ENCODE measurements at places on chromosomes 7 and 10.

- DNase-seq, result no peak
Measured at GRCh38 chr7:115099906-115100305, 178.0 kb downstream of the MDFIC start.

DNA sequence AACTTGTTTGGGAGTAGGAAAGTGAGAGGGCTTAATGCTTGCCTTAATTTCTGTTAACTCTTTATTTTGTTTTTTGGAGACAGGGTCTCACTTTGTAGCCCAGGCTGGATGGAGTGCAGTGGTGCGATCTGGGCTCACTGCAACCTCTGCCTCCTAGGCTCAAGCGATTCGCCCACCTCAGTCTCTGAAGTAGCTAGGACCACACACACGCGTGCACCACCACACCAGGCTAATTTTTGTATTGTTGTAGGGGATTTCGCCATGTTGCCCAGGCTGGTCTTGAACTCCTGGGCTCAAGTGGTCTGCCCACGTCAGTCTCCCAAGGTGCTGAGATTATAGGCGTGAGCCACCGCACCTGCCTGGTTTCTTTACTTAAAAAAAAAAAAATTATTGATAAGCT lies 1.9 kb downstream of the PPP2R2D start:
- no peak for DNase-seq

- DNase-seq, result no peak
Measured at GRCh38 chr10:125201791-125202622, 41.6 kb upstream of the CTBP2 start.

DNA sequence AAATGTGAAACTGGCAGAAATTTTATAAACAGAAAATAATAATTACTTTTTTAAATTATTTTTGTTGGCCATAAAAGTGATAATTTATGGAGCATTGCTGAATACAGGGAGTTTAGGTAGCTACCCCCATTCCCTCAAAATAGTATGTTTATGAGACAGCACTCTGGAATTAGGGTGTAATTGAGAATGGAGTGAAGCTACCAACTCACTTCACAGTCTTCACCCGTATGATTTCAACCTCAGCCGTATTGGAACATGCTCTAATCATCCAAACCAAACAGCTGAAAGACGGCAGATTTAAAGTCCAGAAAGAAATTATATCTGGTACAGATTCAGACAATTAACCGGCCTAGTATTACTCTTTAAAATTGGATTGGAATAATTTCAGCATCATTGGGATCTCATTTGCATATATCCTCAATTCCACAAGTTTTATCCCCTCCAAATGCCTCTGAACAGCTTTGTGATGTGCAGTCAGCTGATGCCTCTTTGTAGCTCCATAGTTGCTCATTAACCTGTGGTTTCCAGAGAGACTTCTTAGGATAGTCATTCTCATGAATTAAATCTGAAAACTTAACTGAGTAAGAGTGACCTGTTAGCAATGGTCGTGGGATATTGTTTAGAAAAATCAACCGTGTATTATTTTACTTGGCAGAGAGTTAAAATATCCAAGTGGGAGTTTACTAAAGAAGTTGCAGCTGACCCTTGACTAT lies 59.1 kb upstream of the GJD4 start:
- no peak for DNase-seq

DNA sequence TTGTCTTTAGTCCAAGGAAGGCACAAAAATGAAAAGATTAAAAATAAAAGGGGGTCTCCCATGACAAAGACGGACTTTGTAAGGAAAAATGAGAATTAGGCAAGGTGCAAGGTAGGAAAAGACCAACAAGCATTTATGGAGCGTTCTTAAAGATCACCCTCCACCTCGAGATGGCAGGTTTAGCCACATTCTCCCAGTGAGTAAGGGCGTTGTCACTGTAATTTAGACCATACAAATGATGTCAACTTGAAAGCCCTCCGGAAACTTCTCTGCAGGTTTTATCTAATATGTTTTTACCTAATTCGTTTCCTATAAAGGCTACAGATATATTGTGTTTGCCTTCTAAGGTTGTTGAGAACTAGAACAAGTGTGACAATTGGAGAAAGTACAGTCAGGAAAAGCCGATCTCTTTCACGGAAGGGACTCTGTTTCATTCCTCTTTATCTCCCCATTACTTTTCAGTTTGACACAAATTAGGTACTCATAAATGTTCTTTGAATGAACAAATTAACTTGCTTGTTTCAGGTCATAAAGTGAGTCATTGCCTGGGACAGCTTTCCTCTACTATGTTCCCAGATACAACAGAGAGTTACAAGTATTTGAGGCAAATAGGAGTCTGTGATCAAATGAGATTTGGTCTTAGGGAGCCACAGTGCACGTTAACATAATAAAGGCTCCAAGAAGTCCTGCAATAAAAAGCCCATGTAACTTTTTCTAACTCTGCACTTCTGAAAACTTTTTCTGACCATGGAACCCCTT lies 102.6 kb upstream of the HABP2 start:
- DNase-seq, result no peak

DNA sequence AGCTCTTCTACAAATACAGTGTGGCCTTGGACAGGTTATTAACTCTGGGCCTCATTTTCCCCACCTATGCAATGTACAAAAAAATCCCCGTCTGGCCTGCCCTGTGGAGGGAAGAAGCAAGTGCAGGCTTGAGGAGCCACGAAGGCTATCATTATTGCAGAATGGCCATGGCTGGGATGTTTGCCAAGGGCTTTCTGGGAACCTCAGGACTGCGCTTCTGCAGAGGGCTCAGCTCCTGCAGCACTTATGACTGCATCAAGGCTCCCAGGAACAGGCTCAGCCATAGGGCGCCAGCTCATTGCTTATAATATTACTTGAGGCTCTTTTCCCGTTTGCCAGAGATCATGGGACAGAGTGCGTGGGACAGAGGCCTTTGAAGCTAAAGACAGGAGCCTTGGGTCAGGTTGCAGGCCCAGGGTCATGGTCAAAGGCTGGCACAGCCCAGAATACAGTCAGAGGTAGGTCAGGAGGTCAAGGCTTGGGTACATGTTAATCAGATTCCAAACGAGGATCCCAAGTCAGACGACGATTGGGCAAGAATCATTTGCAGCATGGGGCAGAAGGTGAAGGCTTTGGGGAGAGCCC lies 20.6 kb upstream of the C10orf105 start:
- DNase-seq, result no peak

- no peak for DNase-seq
Measured at GRCh38 chr10:1308173-1308961, 252.2 kb downstream of the WDR37 start.

GRCh38 chr10:9900751-9901150 lies 1116.9 kb upstream of the CELF2 start:
- DNase-seq, result no peak

DNA sequence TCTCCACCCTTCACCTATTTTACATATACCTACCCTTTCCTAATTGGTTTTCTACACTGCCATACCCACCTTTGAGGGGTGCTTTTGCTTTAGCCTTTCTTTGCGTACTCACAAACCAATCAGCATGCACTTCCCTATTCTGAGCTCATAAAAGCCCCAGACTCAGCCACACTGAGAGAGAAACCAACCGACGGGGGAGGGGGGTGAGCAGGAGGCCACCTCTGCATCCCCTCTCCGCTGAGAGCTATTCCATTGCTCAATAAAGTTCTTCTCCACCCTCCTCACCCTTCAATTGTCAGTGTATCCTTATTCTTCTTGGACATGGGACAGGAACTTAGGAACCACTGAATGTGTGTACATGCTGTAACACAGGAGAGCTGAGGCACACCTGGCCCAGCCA lies 9.0 kb upstream of the FKBP9 start:
- no peak for DNase-seq

DNA sequence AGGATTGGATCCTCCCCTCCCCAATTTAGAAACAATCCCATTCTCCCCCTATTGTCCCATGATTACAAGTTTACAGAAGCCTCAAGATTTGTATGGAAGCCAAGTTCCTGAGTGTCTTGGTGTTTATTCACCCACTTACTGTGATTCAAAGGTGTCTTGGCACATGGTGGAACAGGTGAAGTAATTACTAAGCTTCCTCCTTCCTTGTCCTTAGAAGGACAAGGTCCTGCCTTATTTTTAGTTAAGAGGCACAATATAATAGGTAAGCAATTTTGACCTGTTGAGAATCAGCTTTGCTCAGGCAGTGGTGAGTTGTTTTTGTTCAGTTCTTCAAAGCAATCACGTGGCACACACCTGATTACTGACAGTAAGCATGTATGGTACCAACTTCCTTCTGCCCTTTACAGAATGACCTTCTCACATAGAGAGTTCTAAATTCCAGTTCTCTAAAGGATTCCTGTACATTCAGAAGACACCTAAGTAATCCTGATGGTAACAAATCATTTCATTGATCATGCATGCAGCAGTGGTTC lies 60.7 kb upstream of the SLC13A1 start:
- DNase-seq, result no peak

DNA sequence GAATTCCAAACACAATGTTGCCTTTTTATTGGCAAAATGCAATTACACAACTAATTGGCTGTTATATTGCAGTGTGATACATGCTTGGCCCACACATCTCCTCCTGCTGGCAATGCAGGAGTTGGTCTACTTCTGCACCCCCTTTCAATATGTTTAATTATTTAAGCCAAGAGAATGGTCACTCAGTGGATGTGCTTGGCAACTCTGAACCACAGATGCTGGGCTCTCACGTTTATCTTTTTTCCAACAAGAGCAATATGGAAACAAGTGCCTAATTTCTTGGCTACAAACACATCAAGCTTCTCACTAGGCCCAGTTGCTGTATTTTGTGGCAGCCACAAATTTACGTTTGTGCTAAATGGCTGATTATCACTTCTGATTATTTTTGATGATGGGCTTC lies 1149.2 kb upstream of the CELF2 start:
- no peak for DNase-seq

- DNase-seq, result no peak
Measured at GRCh38 chr7:66247380-66248078, 42.4 kb downstream of the TPST1 start.

DNA sequence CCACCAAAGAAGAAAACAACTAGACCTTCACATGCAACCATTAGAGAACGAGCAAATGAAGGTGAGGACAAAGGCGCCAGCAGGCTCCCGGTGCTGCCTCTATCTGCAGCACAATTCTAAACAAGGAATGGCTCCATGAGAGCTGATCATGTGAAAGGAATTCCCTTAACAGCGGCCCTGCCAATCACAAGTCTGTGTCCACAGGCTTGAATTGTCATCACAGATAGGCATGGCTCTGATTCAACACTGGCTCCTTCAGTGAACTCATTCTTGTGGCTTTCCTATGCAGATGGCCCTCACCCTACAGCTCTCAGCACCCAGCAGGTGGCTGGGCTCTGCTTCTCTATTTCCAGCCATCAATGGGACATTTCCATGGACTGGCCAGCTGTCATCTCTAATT lies 36.2 kb downstream of the LAMB1 start:
- no peak for DNase-seq

- DNase-seq, result no peak
Measured at GRCh38 chr7:29319719-29320521, 125.3 kb downstream of the CHN2 start.

DNA sequence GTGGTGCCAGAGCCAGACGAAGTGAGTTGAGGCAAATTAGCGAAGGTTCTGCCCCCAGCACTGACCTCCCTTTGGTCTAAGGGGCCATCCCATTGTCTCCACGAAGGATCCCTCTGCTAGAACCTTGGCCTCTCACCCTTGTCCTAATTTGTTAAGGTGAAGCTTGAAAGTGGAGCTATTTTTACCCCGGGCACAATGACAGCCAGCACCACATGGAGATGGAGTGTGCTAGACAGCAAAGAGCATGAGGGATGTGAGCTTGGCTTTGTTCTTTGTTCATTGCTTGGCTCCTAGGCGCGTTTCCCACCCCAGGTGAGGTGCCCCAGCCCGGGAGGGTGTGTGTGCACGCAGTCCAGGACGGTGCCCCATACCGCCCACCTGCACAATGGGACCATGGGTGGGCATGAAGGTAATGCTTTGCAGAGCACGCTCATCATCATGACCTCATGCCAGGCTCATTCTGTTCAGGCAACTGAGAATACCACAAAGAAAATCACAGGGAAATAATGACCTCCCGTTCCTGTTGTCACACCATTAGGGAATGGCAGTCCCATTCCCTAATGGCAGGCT lies 361.0 kb upstream of the FZD8 start:
- DNase-seq, result no peak

- peak; percentile 34 for DNase-seq
Measured at GRCh38 chr10:24556750-24557742, 166.6 kb downstream of the ARHGAP21 start.

GRCh38 chr10:99598781-99599509 lies 21.3 kb downstream of the SLC25A28 start:
- no peak for DNase-seq

GRCh38 chr10:89171996-89172395 lies 35.1 kb downstream of the CH25H start:
- DNase-seq, result no peak

DNA sequence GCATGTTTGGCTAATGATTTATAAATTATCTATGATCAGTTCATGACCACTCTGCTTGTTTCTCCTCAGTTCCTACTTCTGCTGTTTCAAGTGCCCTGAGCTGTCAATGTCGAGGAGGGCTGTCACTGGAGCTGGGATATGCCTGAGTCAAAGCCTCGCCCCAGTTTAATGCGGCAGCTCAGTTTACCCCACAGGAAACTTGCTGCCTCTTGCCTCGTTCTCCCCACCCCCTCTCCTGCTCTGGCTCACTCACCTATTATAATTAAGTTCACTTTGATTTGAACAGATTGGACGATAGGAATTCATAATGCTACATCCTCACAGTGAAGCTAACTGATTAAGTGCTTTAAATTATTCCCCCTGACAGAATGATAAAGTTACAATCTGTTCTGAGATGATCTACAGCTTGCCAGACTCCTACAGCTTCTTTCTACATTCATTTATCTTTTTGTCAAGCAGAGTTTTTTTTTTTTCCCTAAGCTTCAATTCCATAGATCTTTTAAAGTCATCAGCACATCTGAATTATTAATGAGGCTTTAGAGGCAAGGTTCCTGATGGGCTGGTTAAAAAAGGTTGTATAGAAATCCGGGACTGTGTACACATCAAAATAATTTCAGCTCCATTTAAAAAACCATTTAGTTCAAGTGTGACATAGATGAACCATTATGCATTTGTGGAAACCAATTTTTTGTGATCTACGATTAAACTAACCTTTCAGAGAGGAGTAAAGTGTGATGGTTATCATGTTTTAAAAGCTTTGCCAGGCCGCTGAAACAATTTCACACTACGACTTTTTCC lies 758.3 kb downstream of the KCNMA1 start:
- no peak for DNase-seq

DNA sequence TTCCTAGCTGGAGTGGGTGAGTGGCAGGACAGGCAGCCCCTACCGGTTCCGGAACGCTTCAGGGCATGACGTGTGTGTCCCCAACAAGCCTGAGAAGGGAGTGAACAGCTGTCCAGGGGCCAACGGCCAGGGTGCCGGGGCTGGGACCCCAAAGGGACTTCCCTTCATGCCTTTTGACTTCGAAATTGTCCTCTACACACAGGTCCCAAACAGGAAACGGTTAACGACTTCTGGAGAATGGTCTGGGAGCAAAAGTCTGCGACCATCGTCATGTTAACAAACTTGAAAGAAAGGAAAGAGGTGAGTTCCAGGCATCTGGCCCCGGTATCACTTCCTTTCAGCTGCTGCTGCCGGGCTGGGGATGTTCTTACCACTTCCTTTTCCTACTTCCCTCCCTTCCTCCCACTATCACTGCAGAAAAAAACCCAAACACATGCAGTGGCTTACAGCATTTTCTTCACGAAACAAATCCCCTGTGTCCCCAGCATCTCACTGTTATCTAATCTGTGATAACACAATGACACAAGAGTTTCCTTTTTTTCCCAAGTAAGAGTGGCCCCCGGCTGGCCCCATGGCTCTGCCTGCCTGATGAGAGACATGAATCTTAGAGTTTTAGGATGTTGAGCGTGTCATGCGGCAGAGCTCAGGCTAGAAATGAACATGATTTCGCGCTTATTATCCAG lies 63.2 kb downstream of the MKI67 start:
- DNase-seq, result no peak
